ENCODE measurements at places on chromosomes 6 and 20. TPM values are rescaled to one million over a fixed set of nuclear protein-coding genes. Genes with fewer than 3 reads are reported as not detected.

The OXT gene
- not detected for total RNA-seq

GRCh38 chr6:39913391-39913916 is 20.8 kb downstream of the MOCS1 start:
- no peak for DNase-seq

- no peak for DNase-seq
These were observed 56.7 kb downstream of the TRIM27 start for GRCh38 chr6:28867086-28867409.

The SNAP91 gene
- total RNA-seq: 3.5 TPM

All from mucosa of descending colon (tissue), 3 donors.